ENCODE measurements at places on chromosomes 12 and 14. TPM values are rescaled to one million over a fixed set of nuclear protein-coding genes. Genes with fewer than 3 reads are reported as not detected.

LBHD2 gene
- polyA plus RNA-seq, result not detected

HOXC12 gene
- not detected for polyA plus RNA-seq

DNA sequence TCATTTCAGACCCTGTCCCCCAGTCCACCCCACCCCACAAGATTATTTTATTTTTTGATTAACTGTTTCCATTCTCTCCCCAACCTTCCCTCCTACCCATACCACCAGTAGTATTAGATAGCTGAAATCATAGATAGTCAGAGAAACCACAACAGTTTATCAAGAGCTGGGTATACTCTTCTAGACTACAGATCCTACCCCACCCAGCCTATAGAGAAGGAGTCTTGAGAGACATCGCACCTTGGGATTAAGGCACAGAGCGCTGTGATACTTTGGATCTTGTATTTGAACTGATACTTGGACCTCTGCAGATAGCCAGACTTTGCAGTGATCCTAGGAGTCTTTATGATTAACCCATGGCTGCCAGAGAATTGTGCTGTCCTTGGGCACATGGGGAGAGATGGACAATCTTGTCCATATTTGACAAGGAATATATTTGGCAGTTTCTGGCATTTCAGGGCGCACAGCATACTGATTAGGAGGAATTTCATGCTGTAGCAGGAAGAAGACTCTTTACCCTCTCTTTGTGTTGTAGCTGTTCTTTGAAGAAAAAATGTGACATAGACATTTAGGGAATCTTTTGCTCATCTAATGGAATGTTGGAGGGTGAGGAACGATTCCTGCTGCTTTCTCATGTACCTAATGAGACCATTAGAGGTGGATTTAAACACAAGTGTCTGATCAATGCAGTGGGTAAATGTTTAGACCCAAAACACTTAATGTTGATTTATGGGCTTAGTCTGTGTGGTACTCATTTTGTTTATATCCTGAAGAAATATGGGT is 982 bp downstream of the RBMS2 start:
- DNase-seq, result peak; percentile 27

- DNase-seq, result no peak
These were observed 140.2 kb downstream of the BCL11B start for GRCh38 chr14:99131632-99132271.
